ENCODE measurements at places on chromosomes 7 and 10.

DNA sequence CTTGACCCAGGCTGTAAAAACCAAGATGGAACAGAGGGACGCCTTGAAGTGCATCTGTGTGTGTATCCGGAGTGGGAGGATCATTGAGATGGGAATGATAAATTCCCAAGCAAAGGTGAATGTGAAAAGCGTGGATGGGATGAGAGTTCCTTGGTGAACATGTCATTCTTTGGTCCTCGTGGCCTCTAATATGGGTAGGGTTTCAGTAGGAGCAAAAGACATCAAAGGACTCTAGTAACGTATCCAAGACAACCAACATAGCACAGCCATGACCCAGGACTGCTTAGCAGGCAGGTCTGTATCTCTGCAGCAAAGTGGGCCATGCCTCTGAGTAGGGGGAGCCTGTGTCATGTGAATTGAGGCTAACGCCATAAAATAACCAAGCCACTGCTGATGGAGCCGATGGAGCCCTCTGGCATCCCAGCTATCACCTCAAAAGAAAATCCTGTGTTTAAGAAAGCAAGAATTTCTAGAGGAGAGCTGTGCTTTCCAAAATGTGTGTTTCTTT lies 98.6 kb downstream of the CCDC3 start:
- no peak for DNase-seq

DNA sequence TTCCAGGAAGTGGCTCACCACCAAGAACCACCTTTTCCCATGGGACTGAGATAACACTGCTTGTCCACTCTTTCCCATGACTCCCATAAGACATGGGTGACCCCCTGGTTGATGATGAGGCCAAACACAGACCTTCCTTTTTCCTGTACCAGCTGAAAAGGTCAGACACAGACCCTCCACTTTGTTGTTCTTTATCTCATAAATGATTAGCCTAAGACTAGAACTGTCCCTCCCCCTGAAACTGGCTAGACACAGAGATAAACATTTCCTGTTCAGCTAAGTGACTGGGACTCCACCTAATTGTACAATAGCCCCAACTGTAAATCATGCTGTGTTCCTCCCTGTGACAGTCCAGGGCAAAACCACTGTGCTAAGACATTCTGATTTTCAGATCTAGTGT lies 8.2 kb upstream of the NRG3 start:
- no peak for DNase-seq

DNA sequence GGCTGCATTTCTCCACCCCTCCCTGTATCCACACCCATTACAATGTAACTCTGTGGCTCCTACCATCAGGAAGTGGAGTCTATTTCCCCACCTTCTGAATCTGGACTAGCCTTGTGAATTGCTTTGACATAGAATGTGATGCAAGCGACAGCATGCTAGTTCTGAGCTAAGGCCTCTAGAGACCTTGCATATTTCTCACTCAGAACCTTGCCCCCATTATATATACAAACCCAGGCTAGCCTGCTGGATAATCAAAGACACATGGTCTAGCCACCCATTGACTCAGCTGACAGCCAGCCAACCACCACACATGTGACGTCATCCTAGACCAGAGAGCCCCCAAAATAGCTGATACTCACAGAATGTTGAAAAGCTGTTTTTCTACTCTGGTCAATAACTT lies 77.9 kb downstream of the CCDC71L start:
- no peak for DNase-seq

DNA sequence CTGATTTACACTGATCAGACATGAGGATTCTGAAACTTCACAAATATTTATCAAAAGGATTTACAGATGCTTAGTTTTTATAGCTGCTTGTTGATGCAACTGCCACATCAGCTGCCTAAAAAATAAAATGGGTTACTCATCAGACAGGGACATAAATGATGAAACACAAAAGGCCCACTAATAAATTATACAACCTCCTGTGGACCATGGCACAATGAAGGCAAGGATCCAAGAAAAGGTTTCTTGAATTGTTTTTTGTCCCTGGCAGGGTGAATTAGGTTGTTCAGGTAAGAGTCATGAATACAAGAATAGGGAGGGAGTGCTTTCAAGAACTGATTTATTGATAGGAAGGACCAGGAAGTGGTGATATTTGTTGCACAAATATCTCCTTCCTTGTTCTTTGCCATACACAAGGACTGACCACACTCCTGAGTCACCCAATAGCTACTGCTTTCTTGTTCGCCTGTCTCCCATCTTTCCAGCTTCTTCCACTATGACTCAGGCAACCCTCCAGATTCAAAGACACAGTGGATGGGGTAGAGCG lies 234.5 kb downstream of the AHR start:
- DNase-seq, result no peak

GRCh38 chr7:35676211-35676610 lies 18.7 kb downstream of the HERPUD2 start:
- DNase-seq, result no peak

DNA sequence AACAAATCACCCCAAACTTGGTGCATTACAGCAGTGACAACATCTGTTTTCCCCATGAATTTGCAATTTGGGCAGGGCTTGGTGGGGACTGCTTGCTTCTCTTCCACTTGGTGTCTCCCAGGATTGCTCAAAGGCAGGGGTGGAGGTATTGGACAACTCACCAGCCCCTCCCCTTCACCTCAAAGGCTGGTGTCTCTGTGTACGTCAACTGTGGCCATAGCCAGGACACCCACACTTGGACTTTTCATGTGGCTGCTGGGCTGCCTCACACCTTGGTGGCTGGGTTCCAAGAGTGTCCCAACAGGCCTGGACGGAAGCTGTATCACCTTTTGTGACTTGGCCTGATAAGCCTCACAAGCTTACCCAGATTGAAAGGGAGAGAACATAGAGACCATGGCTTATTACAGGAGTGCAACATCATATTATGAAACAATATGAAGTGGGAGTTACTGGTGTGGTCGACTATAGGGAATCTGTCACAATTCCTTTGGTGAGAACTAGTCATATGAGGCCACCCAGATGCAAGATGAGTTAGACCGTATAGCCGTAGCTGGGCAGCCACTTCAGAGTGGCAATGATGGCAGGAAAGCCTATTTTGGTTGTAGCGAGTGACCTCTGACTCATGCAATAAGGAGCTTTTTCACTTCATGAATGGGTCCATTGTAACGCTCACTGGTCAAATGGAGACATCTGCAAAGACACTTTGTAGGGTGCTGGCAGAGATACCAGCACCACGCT lies 187.6 kb upstream of the ITGB1 start:
- DNase-seq, result no peak

- no peak for DNase-seq
These were observed 2.6 kb upstream of the RPA3 start for GRCh38 chr7:7720750-7721621.

DNA sequence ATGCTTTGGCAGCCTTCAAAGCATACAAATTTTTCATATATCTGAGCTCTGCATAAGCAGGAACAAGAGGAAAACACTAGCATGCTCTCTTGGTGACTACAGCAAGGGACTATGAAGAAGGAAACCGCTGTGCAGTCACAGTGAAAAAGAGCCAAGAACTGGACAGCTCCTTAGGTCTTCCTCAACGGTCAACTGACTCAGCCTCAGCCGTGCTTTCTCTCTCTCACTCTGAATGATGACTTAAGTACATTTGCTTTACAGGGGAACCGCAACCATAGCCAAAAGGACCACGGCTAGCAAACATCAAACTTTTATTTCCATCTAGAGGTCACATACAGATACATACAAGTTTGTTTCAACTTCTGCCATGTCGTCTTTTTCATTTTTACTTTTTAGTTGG lies 69.9 kb downstream of the HYCC1 start:
- DNase-seq, result no peak

DNA sequence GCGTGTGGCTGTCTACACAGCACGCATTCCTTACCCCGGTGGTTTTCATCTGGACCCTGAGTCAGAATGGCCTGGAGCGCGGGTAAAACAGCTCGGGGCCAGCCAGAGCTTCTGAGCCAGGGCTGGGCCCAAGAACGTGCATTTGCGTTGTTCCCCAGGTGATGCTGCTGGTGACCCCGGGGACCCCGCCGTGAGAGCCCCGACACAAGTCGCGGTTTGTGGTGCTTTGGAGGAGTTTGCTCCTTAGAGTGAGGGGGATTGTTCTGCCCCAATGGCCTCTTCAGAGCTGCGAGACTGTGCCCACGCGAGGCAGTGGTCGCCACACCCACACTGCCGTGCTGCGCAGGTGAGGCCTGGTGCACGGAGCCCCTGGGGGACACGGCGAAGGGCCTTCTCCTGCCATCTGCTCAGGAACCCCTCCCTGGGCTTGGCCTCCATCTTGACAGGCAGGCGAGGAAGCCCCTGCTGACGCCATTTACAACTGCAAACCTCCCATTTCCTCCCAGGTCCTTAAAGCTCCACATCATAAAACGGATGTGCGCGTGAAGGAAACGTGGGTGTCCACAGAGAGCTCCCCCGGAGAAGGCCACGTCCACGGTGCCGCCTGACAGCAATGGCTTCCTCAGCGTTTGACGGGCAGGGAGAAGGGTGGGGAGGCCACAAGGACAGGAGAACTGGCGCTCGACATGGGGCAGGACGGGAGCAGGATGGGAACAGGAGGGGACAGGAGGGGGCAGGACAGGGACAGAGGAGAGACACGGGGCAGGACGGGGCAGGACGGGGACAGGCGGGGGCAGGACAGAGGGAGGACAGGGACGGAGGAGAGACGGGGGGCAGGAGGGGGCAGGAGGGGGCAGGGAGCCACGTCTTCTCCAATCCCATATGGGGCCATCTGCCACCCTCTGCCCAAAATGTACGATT lies 477.2 kb downstream of the DNAJB6 start:
- DNase-seq, result no peak

DNA sequence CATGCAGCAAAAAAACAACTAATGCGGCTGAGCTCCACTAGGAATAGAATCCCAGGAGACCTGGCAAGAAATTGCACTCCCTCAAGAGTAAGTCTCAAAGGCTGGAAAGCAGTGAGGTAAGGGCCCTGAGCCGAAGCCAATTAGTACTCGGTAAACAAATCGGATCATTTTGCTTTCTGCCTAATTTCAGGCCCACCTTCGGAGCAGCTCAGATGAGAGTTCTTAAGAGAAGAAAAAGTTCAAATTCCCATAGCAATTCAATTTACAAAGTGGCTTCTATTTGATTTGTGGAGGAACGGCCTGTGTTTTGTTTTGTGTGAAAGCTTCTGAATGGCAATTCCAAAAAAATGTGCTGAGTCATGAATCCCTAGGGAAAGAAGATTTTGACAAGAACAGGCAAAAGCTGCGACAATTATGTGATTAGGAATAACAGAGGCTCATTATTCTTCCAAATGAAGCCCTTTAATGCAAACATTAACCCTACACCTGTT lies 60.9 kb downstream of the SLC16A9 start:
- DNase-seq, result no peak

DNA sequence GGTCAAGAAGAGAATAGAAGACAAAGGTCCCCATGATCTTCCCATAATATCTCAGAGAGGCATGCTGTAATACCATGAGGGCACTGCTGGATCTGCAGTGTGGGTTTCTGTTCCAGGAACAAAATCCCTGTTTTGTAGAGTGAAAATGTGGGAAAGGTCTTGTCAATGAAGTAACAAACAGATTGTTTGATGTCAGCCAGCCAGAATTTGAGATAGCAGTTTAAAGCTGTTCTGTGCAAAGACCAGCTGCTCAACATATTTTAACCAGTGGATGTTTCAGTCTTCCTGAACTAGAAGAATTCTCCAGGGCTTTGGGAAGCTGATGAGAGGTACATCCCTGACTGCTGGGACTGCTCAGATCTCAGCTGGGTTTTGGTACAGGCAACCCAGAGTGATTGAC lies 1012.5 kb downstream of the DNAJB9 start:
- DNase-seq, result no peak

DNA sequence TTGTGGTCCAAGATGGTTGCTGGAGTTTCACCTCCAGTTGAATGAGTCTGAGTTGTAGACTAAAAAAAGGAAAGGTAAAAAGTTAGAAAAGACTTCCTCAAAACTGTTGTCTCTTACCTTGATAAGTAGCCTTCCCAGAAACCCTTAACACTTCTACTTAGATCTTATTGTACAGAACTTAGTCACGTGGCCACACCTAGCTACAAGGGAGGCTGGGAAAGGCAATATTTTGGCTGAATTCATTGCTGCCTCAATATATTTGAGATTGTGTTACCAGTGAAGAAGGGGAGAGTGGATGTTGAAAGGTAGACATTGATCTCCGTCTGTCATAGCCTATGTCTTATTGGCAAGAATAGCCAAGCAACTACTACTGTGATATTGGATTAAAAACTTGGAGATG lies 35.5 kb upstream of the VDAC2 start:
- no peak for DNase-seq

DNA sequence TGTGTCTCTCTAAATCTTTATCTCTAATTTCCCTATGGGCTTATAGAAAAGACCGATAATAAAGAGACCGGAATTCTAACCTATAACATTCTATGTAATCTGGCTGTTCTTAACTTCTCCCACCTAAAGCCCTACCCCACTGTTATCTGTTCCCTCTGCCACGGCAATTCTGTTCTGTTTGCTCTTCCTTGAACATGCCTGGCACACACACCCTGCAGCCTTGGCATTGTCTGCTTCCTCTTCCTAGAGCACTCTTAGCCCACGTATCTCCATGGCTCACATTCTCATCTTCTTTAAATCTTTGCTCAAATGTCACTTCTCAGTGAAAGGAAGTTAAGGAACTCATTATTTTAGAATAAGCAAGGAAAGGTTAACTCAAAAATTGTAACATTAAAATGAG lies 309.2 kb downstream of the GPR158 start:
- DNase-seq, result no peak

DNA sequence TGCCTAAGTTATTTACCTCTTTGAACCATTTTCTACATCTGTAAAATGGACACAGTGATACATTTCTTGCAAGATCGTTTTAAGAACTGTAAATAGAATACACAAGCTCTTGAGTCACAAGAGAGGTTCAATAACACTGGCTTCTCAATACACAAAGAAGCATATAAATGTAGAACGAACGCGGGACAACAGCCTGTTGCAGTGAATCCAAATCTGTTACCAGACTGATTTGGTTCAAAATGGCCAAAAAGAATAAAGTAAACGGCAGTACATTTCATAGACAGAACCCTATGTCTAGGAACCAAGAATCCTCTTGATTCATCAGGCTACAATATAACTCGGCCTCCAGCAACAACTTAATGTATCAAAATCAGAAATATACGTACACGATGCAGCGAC lies 701 bp downstream of the MTPAP start:
- no peak for DNase-seq

DNA sequence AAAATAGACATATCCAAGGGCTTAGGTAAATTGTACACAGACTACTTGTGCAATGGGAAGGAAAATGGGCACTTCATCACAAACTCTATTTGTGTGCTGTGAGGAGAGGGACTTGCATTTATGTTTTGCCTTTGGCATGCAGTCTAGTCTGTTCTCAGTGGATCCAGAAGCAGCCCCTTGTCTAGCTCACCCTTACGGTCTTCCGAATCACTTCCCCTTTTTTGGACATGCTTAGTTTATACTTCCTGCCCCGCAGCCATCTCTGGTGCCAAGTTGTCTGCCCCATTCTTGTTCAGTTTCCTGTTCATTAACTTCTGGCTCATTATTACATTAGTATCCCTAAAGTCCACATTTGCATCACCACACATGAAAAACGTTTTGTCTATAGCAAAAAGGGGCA lies 161.6 kb downstream of the NRCAM start:
- DNase-seq, result no peak

Data from activated CD8-positive, alpha-beta memory T cell treated with anti-CD3 and anti-CD28 coated beads for 24 hours (primary cell).